ENCODE measurements at places on chromosomes 5 and 9.
A peak's percentile ranks its signal among the peaks of the same experiment; 100 is the strongest.

DNA sequence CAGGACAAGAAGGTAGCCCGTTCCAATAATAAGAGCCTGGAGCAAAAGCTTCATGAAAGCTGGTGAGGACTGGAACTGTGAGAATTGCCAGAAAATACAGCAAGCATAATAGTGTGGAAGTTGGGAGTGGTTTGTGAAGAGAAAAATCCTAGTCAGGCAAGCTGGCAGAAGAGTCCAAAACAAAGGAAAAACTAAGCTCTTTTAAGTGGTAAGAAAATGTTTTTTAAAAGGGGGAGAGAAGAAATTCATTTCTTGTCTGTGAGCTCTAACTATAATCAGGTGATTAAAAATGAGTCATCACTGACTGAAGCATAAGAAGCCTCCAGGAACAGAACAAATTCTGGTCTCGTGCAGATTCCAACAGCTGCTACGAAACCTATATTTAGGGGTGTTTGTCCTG is 102.6 kb downstream of the CAAP1 start:
- H3K27me3 ChIP-seq, result peaks cover 2% of the 10 kb centered on the region
- H3K4me3 ChIP-seq, result no peak overlapping the region
- DNase-seq, result no peak
- no peak overlapping the region for H3K27ac ChIP-seq

DNA sequence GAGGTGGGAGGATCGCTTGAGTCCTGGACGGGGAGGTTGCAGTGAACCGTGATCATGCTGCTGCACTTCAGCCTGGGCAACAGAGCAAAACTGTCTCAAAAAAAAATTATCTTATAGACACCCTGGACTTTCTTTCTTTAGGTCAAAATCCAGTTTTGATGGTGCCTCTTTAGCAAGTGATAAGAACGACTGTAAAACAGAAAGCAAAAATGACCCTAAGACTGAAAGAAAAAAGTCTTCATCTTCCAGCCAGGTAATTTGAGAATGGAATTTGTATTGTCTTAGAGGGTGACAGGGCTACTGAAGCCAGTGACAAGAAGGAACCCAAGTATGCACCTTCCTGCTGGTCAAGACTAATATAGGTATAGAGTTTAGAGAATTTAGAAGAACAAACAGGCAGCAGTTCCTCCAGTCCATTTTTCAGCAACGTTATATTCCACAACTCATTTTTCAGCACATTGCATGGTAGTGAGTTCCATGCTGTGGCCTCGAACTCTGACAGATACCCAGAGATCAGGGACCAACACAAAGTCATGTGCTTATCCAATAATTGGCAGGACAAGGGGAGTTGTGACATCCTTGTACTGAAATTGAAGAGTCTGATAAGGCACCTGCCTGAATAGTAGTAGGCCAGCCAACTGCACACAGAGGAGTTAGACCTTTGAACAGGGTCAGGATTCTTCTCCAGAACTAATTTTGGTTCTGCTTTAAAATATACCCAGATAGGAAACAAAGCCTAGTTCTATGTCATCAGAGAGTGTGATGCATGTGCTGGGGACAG is 46.5 kb downstream of the GRAMD2B start:
- no peak for DNase-seq
- no peak overlapping the region for H3K27ac ChIP-seq
- peaks cover 5% of the 10 kb centered on the region for H3K36me3 ChIP-seq
- H3K4me3 ChIP-seq, result no peak overlapping the region
- no peaks in the 10 kb centered on the region for H3K4me1 ChIP-seq
- H3K27me3 ChIP-seq, result no peaks in the 10 kb centered on the region

DNA sequence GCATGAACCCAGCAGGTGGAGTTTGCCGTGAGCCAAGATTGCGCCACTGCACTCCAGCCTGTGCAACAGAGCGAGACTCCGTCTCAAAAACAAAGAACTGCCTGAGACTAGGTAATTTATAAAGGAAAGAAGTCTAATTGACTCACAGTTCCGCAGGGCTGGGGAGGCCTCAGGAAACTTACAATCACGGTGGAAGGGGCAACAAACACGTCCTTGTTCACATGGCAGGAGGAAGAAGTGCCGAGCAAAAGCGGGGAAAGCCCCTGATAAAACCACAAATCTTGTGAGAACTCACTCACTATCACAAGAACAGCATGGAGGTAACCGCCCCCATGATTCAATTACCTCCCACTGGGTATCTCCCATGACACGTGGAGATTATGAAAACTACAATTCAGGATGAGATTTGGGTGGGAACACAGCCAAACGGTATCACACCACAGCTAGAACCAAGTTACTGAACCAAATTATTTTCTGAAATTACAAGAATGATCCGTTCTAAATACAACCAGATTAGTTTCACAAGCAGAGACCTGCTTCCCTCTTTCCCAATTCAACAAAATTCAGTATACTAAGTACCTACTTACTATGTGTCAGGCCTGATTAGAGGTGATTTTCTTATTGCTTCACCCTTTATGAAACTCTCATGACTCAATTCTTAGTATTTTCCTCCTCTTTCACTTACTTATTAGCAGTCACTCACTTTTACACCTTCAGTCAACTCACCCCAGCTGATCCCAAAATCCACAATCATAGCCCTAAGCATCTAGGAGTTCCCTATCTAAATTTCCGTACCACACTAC is 8.4 kb downstream of the UBTD2 start:
- H3K27ac ChIP-seq, result no peak overlapping the region
- H3K4me3 ChIP-seq, result no peak overlapping the region
- peaks cover 12% of the 10 kb centered on the region for H3K4me1 ChIP-seq
- DNase-seq, result peak; percentile 64
- peaks cover 10% of the 10 kb centered on the region for H3K36me3 ChIP-seq

DNA sequence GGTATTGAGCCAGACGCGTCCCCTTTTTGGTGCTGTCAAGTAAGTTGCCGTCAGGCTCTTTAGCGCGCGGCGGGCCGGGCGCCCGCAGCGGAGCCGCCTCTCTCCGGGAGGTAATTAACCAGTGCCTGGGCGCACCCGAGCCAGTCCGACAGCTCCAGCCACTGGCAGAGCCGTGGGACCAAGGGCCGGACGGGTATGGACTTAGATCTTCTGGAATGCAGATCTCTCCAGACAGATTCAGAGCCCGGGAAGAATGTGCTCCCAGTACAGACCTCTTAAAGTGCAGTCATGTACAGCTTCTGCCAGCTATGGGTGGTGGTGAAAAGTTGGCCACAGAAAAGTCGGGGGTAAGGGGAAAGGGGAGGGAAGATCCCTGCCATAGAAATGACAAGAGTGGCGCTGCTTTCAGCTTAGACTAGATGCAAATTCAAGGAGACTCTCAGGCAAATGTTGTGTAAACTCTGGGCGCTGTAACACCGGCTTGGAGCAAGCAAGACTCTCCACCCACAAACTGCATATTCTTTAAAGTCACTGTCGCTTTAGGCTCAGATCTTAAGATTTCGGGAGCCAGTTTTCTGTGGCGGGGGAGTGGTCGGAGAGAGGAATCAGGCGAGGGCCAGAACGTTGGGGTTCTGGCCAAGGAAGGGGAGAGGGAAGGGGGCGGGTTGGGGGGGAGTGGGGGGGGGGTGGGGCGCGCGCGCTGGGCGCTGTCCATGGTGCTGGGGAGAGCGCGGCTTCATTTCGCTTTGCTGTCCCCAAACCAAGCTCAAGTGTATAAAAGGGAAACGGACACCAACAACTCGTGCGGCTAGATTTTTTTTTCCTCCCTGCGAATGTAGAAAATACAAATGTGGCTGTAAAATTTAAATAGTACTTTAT is 29.2 kb downstream of the NR2F1 start:
- H3K27me3 ChIP-seq, result peaks cover 90% of the 10 kb centered on the region
- H3K4me1 ChIP-seq, result peaks cover 2% of the 10 kb centered on the region
- H3K36me3 ChIP-seq, result no peaks in the 10 kb centered on the region
- no peak overlapping the region for H3K4me3 ChIP-seq

GRCh38 chr5:125720721-125721120 is 702.5 kb upstream of the GRAMD2B start:
- DNase-seq, result no peak
- no peak overlapping the region for H3K4me3 ChIP-seq
- no peaks in the 10 kb centered on the region for H3K36me3 ChIP-seq
- no peaks in the 10 kb centered on the region for H3K27me3 ChIP-seq
- H3K27ac ChIP-seq, result no peak overlapping the region
